ENCODE measurements at places on chromosomes 1 and 21.

DNA sequence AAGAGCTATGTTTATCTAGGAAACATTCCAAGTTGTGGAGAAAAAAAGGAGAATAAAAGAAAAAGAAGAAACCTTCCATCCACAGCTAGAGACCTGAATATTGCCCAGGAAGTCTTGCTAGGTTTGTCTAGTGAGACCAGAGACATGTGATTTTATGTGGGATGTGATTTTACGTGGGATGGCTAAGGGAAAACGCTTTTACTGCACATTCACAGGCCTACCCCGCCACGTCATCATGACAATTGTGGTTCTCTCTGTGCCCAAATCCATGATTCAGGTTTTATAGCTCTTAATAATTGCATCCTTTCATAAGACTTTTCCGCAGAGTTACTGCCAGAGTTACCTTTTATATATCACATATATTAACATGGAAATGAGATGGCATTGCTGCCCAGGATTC lies 86.4 kb upstream of the SSX2IP start:
- DNase-seq: no peak

- no peak for DNase-seq
These were observed 55.2 kb upstream of the GNG12 start for GRCh38 chr1:67888216-67889106.

GRCh38 chr1:205493241-205494085 lies 11.0 kb upstream of the CDK18 start:
- peak; percentile 52 for DNase-seq

DNA sequence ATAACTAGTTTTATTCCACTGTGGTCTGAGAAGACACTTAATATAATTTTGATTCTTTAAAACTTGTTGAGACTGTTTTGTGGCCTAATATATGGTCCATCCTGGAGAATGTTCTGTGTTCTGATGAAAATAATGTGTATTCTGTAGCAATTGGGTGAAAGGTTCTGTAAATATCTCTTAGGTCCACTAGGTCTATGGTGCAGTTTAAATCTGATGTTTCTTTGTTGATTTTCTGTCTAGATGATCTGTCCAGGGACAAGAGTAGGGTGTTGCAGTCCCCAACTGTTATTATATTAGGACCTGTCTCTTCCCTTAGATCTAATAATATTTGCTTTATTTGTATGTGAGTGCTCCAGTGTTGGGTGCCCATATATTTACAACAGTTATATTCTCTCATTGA lies 33.9 kb upstream of the PM20D1 start:
- no peak for DNase-seq

DNA sequence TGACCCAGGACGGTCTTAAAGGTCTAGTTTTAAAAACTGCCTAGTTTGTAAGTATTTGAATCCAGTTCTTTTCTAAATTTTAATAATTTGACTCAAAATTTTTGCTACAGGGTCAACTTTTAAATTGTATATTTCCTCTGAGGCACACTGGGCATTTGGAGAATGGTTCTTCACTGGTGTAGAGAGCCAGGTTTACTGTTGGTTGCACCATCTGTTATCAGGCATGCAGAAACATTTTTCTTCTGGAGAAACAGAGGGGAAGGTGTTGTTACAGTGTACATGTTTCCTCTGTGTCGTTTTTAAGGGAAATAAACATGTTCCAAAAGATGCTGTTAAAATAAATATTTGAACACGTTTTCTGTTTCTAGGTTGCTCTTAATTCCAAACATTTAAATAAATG lies 39.0 kb upstream of the RWDD3 start:
- DNase-seq: no peak

DNA sequence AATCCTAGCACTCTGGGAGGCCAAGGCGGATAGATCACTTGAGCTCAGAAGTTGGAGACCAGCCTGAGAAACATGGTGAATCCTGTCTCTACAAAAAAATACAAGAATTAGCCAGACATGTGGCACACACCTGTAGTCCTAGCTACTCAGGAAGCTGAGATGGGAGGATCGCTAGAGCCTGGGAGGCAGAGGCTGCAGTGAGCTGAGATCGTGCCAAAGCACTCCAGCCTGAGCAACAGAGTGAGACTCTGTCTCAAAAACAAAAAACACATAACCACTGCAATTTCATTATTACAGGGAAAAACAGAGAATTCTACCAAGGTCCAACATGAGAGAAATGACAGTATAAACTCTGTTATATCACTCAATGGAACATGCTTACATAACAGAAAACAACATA lies 4.4 kb upstream of the TOMM20 start:
- no peak for DNase-seq

Measured in NCI-H1092 (cell line).